Effector memory CD8-positive, alpha-beta T cell (primary cell): ENCODE measurements at places on chromosomes 13 and 19.

DNA sequence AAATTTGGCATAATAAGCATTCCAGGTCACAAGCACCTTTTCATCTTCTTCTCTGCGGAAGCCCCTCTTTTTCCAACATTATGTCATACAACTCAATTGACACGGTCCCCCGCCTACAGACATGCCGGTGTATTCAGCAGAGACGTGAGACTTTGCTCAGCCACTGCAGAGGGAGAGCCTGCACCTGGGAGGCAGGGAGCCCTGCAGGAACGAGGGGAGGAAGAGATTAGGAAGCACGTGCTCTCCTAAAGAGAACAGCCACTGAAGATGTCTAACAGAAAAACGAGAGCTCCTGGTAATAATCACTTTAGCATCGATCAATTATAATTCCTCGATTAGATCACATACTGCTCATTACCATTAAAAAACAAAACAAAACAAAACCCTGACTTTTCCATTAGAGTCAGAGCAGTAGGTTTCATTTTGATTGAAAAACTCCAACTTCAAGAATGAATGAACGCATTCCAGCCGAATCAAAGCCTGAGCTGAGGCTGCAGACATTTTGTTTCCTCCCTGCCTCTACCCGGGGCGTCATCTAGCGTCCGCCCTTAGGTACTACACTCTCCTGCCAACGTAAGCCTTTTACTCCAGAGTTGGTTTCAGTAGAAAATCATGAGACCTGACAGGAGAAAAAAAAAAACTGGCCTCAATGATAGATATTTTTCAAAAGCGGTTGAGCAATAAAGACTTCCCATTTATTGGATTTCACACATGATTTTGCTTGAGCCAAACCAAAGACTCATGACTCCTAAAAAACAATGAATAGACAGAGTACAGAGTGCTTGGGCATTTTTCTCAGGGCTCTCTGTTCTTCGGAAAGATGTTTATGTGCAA lies 194.5 kb downstream of the KATNAL1 start:
- DNase-seq = peak; percentile 70

GRCh38 chr13:76696370-76696769 lies 189.8 kb downstream of the KCTD12 start:
- DNase-seq = no peak

DNA sequence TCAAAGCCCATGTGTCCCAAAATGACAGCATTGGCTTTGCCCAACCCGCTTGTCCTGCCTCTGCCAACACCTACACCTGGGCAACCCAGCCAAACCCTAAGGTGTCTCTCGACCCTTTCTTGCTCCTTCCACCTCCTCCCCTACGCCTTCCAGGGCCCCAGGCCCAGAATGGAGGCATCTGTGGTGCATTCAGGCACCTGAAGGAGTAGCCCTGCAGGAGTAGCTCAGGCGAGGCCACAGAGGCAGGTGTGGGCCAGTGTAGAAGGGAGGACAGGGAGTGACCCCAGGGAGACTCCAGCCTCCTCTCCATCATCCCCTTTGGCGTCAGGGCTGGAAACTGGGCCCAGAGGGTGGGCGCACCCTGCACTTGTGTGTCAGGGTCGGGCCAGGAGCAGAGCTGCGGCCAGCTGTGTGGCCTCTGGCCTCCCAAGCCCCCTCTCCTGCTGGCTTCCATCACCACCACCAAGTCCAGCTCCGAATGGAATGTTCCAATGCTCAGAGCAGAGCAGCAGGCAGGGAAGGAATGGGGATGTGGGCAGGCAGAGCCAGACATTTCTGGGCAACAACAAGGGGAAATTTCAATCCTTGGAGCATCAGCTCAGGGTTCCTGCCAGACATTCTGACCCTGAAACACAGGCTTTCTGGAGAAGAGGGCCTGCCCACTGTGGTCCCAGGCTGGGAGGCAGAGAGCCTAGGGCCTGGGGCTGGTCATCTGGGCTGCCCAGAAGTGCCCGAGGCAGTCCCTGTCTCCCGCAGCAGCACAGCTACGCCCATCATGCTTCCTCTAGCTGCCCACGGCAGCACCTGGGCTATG lies 16.4 kb downstream of the PLEKHF1 start:
- DNase-seq = no peak

DNA sequence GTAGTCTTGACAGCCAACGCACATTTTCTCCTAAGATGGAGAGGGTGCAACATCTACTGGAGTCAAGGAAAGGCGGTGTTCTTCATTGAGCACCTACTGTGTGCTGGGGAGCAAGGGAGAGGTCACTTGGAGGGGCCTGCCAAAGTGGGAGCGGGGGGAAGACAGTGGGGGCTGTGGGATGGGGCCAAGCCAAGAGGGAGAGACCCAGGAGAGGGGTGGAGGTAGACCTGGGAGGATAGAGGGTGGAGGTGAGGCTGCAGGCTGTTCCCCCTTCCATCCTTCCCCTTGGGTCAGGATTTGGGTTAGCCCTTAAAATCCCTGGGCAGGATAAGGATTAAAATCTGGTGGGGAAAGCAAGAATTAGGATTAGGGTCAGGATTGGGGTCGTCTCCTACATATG lies 1.7 kb upstream of the PLPP2 start:
- no peak for DNase-seq

GRCh38 chr13:59562924-59563323 lies 600.8 kb downstream of the DIAPH3 start:
- DNase-seq = no peak

- DNase-seq = no peak
Measured at GRCh38 chr13:30832845-30833332, 73.2 kb upstream of the MEDAG start.
